CD4-positive, alpha-beta T cell treated with Interleukin-6 for 4 hours (primary cell): ENCODE measurements at places on chromosomes 1 and 21.

GRCh38 chr1:67771749-67772148 is 61.5 kb downstream of the GNG12 start:
- no peak for DNase-seq

- no peak for DNase-seq
These were observed 95.3 kb downstream of the MTR start for GRCh38 chr1:236890152-236891056.

GRCh38 chr1:114033216-114033706 is 54.0 kb downstream of the OLFML3 start:
- no peak for DNase-seq

GRCh38 chr1:228987286-228987685 is 252.0 kb downstream of the RHOU start:
- no peak for DNase-seq

GRCh38 chr1:53145942-53146708 is 3.7 kb upstream of the SLC1A7 start:
- no peak for DNase-seq

GRCh38 chr21:41753006-41753898 is 13.6 kb downstream of the RIPK4 start:
- DNase-seq = no peak

DNA sequence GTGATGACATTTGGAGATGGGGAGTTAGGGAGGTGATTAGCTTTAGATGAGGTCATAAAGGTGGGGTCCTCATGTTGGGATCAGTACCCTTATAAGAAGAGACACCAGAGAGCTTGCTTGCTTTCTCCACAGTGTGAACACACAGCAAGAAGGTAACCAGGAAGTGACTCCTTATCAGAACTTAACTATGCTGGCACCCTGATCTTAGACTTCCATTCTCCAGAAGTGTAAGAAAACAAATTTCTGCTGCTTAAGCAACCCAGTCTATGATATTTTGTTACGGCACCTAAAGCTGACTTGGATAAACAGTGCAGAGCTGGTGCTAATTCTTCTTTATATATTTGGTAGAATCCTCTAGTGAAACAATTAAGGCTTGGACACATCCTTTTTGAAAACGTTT is 346.0 kb downstream of the AGBL4 start:
- no peak for DNase-seq

DNA sequence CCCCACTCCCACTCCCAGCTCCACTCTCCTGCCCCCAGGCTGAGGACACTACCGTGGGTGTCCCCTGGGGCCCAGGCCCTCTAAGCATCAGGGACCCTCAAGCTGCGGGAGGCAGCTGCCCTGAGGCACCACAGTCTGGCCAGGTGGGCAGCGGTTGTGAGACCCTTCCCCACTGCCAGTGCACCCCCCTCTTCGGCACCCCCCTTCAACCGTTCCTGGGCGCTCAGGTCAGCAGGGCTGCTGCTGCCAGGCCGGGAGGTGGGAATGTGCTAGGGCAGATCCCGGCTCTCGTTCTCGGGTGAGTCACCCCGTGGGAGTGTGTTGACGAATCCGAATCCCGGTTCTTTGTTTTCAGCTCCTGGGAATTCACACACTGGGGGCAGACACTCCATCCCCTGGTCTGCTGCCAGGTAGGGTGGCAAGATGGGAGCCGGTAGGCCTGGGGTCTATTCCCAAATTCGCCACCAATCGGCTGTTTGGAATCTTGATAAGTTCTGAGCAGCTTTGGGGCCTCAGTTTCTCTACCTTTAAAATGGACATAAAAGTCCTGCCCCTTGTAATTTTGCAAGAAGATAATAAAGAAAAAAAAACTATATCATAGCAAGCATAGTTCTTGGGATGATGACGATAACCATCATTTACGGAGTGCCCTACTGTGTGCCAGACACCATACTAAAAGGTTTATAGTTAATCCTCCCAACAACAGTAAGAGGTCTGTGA is 28.5 kb upstream of the CASZ1 start:
- DNase-seq = no peak

DNA sequence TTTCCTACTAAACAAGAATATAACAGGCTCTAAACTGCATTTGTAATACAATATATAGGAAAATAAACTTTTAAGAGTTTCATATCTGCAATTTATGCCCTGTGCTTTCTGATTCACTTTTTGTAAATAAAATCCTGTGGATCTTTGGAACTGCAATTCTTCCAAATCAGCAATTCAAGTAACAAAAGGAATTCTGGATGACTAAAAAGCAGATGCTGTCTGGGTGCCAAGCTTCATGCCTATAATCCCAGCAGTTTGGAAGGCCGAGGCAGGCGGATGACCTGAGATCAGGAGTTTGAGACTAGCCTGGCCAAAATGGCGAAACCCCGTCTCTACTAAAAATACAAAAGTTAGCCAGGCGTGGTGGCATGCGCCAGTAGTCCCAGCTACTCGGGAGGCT is 6.3 kb downstream of the NME7 start:
- DNase-seq = no peak

- no peak for DNase-seq
These were observed 7.8 kb upstream of the PTTG1IP start for GRCh38 chr21:44881198-44881872.

DNA sequence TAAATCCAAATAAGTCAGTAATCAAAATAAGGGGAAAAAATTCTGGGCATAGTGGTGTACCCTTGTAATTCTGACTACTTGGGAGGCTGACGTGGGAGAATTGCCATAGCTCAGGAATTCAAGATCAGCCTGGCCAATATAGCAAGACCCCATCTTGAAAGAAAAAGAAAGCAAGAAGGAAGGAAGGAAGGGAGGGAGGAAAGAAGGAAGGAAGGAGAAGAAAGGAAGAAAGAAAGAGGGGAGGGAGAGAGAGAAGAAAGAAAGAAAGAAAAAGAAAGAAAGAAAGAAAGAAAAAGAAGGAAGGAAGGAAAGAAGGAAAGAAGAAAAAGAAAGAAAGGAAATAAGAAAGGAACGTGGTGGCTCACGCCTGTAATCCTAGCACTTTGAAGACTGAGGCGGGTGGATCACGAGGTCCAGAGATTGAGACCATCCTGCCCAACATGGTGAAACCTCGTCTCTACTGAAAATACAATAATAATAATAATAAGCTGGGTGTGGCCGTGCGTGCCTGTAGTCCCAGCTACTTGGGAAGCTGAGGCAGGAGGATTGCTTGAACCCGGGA is 64.5 kb upstream of the ROR1 start:
- no peak for DNase-seq

GRCh38 chr1:50329332-50329932 is 93.8 kb downstream of the DMRTA2 start:
- no peak for DNase-seq

GRCh38 chr1:225651872-225652728 is 823 bp downstream of the ENAH start:
- DNase-seq = peak; percentile 3

GRCh38 chr21:28953247-28953646 is 39.4 kb downstream of the LTN1 start:
- DNase-seq = no peak

- DNase-seq = no peak
These were observed 30.5 kb downstream of the TMCC2 start for GRCh38 chr1:205258261-205258691.

GRCh38 chr1:203276916-203277545 is 28.3 kb upstream of the BTG2 start:
- DNase-seq = peak; percentile 43

- DNase-seq = no peak
These were observed 97.7 kb upstream of the IRF2BP2 start for GRCh38 chr1:234707641-234708040.

DNA sequence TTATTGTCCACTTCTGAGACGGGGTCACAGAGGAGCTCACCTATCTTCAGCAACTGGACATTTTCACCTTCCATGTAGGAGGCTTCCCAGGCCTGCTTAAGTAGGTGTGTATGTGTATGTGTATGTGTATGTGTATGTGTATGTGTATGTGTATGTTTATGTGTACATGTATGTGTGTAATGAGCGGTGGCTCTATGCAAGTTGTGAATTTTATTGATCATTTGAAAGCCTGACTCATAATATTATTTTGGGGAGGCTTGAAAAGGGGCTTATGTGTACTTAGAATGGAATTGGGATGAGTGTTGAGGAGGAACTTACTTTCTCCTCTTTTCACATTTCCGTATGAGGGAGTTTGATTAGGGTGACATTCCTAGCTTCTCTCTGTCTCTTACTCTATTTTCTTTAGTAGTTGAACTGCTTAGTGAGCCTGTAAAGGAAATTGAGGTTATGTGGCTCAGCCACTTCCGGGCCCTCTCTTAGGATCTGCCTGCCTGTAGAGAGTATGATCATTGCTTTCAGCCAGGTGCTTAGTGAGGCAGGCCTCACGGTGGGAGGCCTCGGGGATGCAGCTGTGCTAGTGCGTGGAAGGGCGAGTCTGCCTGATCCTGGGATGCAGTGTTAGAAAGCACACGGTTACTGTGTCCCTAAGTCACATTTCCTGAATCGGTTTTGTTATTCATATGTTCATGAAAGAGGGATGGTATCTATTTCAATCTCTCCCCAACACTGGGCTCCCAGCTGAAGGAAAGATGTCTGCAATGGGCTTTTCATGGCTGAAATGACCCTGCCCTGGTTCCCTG is 61.0 kb downstream of the IER5 start:
- DNase-seq = peak; percentile 81

DNA sequence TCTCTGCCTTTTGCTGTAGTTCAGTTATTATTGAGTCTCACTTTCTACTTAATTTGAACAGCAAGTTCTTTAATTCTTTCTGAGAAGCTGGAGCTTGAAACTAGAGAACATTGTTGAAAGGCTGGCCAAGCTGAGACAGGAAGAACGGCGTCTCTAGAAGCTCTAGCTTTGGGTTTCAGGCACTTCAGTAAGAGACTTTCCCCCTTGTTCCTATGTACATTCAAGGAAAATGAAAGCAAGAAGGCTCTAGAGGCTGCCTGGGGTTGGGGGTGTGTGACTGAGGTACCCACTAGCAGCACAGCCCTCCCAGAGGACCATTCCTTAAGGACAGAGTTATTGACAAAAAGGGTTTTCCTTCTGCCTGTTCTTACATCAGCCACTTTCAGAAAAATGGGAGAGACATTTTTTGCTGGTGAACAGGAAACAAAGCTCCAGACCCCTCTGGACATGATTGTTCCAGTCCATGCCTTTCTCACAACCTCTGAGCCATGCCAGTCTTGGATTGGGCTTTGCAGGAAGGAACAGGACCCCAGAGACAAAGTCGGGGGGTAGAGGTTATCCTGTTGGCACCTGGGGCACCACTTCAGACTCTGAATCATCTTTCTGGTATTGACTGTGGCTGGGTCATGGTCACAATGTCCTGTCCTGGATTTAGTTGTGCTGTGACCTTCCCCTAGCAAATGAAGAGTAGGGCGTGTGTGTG is 63.1 kb downstream of the LAMC2 start:
- no peak for DNase-seq

- DNase-seq = no peak
These were observed 956 bp downstream of the ATP1A2 start for GRCh38 chr1:160116283-160117147.

GRCh38 chr1:233919786-233920185 is 15.3 kb downstream of the SLC35F3 start:
- DNase-seq = no peak

- DNase-seq = no peak
These were observed 470.5 kb downstream of the LTN1 start for GRCh38 chr21:28522014-28522799.

DNA sequence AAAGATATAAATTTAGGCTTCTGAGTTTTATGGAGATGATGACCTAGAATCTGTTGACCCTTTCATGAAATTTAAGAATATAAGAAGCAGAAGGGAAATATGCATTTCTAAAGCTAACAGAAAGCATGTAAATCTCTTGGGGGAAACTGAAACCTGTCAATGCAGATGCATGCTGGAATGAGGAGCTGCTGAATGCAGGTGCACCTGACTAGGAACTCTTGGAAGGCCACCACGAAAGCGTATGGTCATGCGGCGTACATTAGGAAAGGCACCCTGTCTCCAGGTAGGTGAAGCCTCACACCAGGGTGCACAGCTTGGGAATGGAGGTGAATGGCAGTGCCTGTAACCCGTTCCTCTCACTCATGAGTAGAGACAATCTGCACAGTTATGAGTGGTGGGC is 309.7 kb downstream of the SEC16B start:
- no peak for DNase-seq

DNA sequence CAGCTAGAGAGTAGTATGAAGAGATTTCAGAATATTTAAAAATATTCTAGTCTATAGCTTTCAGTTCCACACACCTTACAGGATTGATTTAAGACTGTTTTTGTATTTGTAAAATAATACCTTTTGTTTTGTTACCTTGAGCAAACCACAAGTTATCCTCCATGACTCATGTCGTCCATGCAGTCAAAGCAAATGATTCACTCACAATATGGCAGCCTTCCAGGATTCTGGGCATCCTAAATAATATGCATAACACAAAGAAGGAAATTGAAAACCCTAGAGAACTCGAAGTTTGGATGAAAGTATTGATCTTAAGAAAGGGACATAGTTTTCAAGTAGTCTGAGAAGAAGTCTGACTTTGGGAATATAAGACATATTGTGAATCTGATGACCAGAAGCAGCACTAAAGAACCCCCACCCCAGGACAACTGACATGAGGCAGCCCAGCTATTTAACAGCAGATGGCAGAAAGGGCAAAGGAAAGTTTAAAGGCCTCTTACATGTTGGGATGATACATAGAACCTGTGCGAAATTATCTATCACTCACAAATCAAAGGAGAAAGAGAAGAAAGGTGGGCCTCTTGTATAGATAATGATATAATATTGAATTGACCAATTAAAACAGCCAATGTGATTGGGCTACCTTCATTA is 857.9 kb downstream of the BRINP3 start:
- DNase-seq = no peak

GRCh38 chr1:40273547-40274166 is 15.6 kb downstream of the ZMPSTE24 start:
- no peak for DNase-seq
